D341Med (cell line): ENCODE measurements at places on chromosomes 5 and 9.

- DNase-seq: no peak
Measured at GRCh38 chr9:37033682-37034304, at the start of gene PAX5. PAX5 (minus strand) TSS chr9:37034268; CDS start chr9:37034031, 237 bp downstream.

DNA sequence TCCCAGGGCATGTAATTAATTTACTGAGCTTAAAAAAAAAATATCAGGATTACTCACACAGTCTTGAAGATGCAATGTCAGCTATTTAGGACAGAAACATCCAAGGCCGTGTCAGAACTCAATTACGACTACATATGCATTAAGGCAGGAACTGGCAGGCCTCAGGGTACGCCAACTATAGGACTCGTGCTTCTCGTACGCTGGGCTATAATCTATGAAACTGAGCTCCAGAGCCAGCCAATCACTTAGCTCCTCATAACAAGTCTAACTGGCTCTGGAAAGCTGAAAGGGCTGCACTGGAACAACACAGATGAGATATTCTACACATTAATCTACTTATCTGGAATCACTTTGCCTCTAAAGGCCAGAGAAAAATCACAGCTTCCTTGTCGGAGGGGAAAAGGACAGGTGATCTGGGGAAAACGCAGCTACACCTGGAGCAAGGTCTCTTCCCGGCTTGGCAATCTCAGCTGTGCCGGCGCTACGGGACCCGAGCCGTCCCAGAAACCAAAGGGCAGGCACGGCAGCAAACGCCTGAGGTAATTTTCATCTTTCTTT lies 212.0 kb downstream of the DEPDC1B start:
- DNase-seq: peak; percentile 30

GRCh38 chr9:112750016-112750763 lies at the start of gene SNX30:
SNX30 (plus strand) TSS chr9:112750760; CDS start chr9:112751002, 242 bp downstream.
- DNase-seq: peak; percentile 98

DNA sequence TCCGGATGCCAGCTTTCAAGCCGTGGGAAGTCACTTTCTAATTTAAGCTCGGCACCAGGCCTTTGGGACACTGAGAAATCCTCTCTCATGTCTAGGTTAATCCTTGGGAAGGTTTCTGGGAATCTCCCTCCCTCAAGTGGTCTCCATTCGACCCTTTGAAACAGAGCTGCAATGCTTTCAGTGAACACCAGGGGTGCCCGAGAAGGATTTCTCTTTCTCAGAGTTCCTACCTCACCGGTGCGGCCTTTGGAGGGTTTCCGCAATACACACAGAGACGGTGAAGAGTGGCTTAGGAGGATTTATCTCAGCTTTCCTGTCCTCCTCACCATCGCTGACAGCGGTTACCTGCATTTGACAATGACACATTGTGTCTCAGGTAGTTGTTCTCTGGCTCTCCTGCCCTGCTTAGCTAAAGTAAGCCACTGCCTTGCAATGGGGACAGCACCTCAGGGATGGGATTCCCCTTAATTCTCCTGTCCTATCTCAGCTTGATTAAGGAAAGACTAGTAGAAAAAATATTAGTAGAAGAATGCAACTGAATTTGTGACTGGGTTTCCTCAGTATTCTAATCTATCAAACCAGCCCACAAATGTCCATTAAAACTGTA lies 180.6 kb downstream of the GABRG2 start:
- peak; percentile 19 for DNase-seq

GRCh38 chr9:80547613-80548012 lies 975.8 kb downstream of the TLE4 start:
- DNase-seq: no peak

DNA sequence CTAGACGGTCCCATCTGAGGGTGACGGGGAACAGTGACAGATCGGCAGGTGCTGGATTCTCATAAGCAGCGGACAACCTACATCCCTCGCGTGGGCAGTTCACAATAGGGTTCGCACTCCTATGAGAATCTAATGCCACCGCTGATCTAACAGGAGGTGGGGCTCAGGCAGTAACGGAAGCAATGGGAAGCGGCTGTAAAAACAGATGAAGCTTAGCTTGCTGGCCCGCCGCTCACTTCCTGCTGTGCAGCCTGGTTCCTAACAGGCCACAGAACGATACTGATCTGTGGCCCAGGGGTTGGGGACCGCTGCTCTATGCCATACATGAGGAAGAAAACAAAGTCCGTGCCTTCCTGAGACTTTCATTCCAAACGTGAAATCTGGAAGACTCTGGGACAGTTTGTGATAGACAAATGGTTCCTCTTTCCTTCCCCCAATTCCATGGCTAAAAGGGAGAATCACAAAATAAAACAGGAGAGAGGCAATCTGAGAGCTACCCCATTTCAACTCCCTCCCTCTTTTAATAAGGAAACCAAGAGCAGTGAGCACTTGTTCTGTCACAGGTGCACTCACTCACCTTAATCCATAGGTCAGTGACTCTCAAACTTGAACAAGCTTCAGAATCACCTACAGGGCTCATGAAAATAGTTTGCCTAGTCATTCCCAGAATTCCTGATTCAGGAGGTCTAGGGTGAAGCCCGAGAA lies 12.1 kb downstream of the PDCL start:
- DNase-seq: no peak

- no peak for DNase-seq
Measured at GRCh38 chr9:27433631-27434325, 90.3 kb upstream of the IFNK start.

GRCh38 chr9:6619909-6620308 lies 25.6 kb downstream of the GLDC start:
- no peak for DNase-seq

GRCh38 chr5:96844481-96844990 lies 31.8 kb upstream of the ERAP2 start:
- no peak for DNase-seq

GRCh38 chr5:137186759-137187461 lies 312.2 kb downstream of the SPOCK1 start:
- no peak for DNase-seq

DNA sequence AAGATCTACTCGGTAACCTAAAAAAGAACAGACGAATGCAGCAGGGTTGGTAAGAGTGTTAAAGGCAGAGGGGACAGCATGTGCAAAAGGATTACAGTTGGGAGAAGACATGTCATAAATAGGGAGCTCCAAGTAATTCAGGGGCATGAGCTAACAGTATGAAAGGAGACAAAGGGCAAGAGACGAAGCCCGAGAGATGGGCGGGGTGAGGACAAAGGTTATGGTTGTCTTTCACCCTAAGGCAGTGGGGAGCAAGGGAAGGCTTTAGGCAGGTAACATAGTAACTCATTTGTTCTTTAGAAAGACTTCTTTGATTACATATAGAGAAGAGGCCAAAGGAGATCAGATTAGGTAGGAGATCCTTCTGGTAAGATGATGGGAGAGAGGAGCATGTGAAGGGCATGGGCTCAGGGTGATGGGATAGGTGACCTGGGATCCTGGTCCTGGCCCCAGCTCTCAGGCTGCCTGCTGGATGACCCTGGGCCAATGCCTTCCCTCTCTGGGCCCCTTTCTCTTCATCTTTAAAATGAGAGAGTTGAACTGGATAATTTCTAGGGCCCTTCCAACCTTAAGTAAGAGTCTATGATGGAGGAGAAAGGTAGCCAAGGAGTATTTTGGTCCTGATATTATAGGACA lies 19.5 kb downstream of the MORN5 start:
- no peak for DNase-seq

GRCh38 chr5:16792598-16793275 lies 143.4 kb downstream of the MYO10 start:
- DNase-seq: no peak

- no peak for DNase-seq
Measured at GRCh38 chr9:130468566-130468965, 23.8 kb downstream of the ASS1 start.

GRCh38 chr5:138502121-138502520 lies 36.8 kb downstream of the EGR1 start:
- no peak for DNase-seq

DNA sequence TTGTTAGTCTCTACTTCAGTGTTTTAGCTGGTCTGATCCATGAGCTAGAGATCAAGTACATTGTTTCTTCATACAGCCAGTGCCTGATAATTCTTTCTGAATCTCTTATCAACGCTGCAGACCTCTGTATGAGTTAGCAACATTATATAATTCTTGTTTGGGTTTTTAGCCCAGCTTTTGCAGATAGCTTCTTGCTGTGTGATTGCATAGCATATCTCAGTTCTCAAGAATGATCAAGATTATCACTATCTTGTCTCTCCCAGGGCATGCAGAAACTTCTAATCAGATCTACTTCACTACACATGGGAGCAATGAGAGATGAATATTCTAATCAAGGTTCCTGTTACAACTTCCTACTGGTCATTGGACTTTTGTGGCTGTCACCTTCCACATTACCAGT lies 158.3 kb downstream of the FAM174A start:
- DNase-seq: no peak

- DNase-seq: no peak
Measured at GRCh38 chr5:60814498-60814897, 29.6 kb downstream of the ELOVL7 start.

GRCh38 chr5:32539981-32540845 lies 45.1 kb upstream of the SUB1 start:
- no peak for DNase-seq

- no peak for DNase-seq
Measured at GRCh38 chr5:125411744-125412560, 665.5 kb upstream of the ZNF608 start.

- DNase-seq: no peak
Measured at GRCh38 chr9:137455359-137455991, 3.7 kb downstream of the NSMF start.

GRCh38 chr9:87381746-87382145 lies 115.9 kb upstream of the DAPK1 start:
- DNase-seq: no peak

DNA sequence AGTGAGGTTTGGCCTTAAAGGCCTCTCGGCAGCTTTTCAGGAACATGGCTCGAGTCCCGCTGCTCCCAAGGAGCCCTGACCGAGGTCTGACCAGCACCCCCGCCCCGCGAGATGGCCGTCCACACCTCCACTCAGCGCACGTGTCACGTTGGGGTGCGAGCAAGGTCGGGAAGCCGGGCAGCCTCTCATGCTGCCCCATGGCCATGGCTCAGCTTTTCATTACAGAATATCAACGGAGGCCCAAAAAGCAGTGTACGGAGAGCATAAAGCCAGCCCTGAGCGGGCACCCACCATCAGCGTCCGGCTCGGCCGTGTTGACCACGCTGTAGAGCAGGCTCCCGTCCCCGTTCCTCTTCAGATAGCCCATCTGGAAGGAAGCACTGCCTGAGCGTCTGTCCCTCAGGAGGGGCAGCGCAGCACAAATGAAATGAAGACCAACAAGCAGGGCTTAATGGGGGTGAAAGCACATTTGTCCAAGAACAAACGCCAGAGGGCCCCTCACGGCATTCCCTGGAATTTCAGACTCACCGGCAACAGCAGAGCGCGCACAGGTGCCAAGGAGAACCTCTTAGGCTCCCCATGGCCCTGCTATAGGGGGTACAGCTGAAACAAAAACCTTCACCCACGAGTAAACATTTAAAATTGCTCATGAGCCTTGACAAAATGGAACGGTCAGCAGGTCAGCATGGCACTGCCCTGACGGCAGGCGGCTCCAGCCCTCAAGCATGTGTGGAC lies 11.6 kb downstream of the BRD9 start:
- no peak for DNase-seq

GRCh38 chr5:20524991-20525529 lies 537.1 kb upstream of the CDH18 start:
- DNase-seq: no peak

- DNase-seq: no peak
Measured at GRCh38 chr5:139738193-139739149, 57.1 kb upstream of the PSD2 start.

GRCh38 chr9:107363516-107364152 lies 80.6 kb downstream of the RAD23B start:
- DNase-seq: no peak

GRCh38 chr5:124456249-124456648 lies 290.2 kb downstream of the ZNF608 start:
- no peak for DNase-seq

- no peak for DNase-seq
Measured at GRCh38 chr5:15566306-15566705, 66.3 kb downstream of the FBXL7 start.
